ENCODE measurements at places on chromosomes 1 and 21.
A peak's percentile ranks its signal among the peaks of the same experiment; 100 is the strongest.

DNA sequence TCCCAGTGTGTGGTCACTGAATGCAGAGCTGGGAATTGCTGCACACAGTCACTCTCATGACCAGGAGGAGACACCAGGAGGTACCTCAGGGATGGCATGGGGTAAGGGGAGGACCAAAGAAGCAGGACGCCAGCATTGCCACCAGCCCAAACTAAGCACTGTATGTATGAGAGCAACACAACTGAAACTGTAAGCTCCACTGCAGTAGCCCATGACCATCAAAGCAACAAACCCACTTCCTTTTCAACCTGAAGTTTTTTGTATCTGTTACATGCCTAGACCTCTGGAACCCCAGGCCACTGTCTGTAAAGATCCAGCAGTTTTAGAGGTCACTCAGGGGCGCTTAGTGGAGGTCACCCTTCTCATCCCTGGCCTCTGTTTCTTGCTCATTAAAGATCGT lies 164.3 kb downstream of the SETD4 start:
- no peak for DNase-seq

- DNase-seq, result peak; percentile 85
These were observed 239.8 kb downstream of the LMX1A start for GRCh38 chr1:165116732-165117131.

GRCh38 chr1:200911361-200911760 lies 16.7 kb downstream of the INAVA start:
- DNase-seq, result no peak

- peak; percentile 81 for DNase-seq
These were observed 896 bp upstream of the DUSP10 start for GRCh38 chr1:221742555-221743415.

GRCh38 chr21:27719226-27719625 lies 752.3 kb upstream of the ADAMTS5 start:
- no peak for DNase-seq

DNA sequence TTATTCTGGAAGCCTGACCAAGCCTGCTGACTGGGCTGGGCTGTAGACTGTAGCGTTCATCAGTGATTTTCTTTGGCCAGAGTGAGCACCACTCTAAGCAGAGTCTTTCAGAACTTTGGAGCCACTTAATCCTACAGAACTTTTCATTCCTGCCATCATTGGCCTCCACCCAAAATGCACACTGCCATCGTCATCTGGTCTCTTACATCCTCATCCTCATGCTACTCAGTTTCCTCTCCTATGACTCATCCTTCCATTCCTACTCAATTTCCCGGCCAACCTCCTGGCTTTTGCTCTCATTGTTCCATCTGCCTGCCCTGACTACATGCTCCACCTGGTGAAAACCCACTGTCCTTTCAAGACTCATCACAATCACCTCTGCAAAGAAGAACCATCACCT lies 233.8 kb upstream of the USP25 start:
- peak; percentile 51 for DNase-seq

DNA sequence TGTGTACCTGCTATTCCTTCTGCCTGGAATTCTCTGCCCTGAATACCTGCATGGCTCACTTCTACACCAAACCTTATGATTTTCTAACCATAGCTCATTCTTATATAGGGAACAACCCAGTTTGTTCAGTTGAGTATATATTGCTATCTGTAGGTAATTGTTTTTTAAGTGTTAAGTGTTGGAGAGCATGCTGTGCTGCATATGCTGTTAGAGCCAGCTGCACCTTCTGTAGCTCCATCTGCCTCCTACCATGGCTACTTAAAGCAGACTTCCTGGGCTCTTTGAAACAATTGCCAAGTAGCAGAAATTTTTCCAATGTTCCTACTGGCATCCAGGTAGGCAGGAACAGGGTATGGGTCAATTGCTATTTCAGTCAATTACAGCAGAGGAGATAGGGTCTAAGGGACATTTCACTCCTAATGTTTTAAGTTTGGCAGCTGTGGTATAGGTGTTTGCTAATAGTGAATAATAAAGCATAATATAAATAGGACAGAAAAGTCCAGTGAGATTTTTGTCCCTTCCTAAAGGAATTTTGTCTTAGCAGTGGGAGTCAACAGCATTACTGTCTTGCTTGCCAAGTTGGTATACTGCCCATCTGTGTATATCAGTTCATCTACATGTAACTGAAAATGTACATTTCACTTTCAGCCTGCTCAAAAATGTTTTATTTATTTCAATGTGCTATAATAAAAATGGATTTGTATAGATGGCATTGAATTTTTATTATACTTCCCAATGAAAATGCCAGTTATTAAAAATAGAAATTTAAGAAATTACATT lies 34.0 kb upstream of the C1orf115 start:
- DNase-seq, result no peak

DNA sequence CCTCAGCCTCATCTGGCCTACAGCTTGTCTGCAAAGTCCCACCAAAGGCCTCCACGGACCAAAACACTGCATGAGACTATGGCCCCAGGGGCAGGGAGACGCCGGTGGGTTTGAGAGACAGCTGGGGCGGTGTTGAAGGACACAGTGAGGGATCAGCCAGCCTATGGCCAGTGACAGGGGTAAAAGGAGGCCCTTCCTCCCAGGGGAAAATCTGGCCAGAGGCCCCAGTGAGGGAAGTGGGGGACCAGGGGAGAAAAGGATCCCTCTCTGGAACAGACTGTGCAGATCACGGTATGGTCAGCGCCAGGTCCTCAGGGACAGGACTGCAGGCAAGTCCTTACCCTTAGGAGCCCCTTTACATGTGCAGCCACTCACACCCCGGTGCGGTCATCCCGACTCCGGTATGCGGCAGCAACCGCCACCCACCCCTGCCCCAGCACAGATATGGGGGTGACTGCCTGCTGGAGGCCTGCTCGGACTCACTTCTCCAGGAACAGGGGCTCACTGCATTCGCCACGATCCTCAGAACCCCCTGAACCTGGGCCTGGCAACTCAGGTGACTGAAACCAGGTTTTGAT lies 1.3 kb downstream of the CERS2 start:
- peak; percentile 36 for DNase-seq

GRCh38 chr21:15659753-15660422 lies 69.9 kb upstream of the USP25 start:
- DNase-seq, result peak; percentile 10

- no peak for DNase-seq
These were observed 11.1 kb downstream of the STX6 start for GRCh38 chr1:181011301-181012202.

- no peak for DNase-seq
These were observed 56.8 kb downstream of the KIAA0319L start for GRCh38 chr1:35500439-35500838.

GRCh38 chr1:19011845-19012231 lies 55.4 kb upstream of the IFFO2 start:
- DNase-seq, result peak; percentile 59

DNA sequence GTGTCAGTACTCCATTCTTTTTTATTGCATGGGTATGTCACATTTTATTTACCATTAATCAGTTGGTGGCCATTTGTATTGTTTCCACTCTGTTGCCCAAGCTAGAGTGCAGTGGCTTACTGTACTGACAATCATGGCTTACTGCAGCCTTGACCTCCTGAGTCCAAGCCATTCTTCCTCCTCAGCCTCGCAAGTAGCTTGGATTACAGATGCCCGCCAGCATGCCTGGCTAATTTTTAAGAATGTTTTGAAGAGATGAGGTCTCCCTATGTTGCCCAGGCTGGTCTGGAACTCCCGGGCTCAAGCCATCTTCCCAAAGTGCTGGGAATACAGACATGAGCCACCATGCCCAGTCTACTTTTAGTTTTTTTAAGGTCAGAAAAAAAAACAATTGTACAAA lies 813 bp upstream of the SFT2D2 start:
- no peak for DNase-seq

DNA sequence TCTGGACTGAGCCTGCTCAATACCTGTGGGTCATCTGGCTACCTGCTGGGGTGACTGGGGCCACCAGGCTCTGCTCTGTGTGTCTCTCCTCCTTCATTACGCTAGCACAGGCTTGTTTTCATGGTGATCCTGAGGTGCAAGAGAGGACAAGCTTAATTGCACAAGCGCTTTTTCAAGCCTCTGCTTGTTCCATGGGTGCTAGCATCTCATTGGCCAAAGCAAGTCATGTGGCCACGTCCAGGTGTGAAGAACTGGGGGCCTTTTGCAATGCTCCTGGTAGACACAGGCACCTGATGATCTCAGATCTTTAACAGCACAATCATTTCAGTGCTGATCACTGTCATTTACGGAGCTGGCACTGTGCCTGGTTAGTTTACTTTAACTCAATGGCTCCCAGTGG lies 114.6 kb downstream of the KAZN start:
- DNase-seq, result no peak

GRCh38 chr1:22038036-22038435 lies 14.5 kb upstream of the CDC42 start:
- DNase-seq, result no peak

DNA sequence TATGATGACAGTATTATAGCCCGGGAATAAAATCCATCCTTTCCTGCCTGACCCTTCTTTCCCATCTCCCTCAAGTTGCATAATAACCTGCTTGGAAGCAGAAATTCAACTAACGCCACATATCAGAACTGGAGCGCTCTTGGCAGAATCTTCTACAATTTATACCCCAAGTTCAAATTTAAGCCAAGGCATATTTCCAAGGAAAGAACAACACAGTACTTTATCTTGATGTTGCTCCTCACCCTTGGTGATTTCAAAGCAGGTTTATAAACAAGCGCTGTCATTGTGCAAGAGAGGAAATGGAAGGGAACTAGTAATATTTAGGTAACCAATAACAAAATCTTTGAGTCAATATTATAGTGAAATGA lies 38.0 kb upstream of the PTGFRN start:
- DNase-seq, result no peak

DNA sequence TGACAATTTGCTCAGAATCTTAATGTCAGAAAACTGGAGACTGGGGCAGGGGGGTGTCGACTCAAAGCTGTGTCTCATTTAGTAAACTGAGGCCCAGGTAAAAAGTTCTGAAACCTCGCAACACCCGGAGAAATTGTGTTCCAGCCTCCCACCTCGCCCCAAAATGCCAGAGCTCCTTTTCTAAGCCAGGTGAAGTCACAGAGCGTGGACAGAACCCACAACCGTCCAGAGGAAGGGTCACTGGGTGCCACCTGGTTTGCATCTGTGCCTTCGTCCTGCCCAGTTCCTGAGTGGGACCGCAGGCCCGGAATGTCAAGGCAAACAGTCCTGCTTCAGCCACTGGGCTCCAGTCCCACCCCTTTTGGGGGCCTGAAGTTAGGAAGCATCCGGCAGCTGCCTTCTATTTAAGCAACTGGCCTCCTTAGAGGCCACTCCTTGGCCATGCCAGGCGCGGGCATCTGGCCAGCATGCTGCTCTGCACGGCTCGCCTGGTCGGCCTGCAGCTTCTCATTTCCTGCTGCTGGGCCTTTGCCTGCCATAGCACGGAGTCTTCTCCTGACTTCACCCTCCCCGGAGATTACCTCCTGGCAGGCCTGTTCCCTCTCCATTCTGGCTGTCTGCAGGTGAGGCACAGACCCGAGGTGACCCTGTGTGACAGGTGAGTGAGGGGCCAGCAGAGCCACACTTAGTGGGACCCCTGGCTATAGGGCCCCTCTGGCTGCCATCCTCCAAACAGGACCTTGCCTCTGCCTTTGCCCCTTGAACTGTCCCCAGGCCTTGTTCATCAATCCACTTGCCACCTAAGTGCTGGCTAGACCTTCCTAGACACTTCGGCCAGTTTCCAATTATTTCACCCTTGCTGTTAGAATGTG lies at the start of gene TAS1R1:
Gene TAS1R1, plus strand, starts transcription at position 401 of the 872 bp plus-strand sequence. Its CDS starts 67 bp downstream, at position 468.
- DNase-seq, result peak; percentile 14

GRCh38 chr21:20459838-20460237 lies 538.4 kb upstream of the NCAM2 start:
- DNase-seq, result no peak

DNA sequence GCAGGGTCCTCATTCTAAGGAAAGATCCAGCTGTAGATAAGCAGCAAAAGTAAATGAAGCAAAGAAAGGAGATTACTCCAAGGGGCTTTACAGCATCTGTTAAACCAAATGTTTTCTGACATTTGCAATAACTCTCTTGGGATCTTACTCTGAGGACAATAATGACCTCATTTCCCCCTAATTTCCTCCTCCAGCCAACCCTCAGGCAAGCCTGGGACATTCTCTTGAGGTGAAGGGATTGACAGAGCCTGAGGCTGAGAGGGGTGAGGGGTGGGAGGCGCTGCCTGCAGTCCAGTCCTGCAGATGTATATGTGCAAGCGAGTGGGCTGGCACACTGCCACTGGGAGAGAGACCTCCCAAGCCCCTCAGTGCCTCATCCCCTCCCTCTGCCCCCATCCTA lies 40.5 kb upstream of the NEK2 start:
- DNase-seq, result peak; percentile 20

- DNase-seq, result peak; percentile 85
These were observed 15.9 kb downstream of the SLC27A3 start for GRCh38 chr1:153790966-153791647.

DNA sequence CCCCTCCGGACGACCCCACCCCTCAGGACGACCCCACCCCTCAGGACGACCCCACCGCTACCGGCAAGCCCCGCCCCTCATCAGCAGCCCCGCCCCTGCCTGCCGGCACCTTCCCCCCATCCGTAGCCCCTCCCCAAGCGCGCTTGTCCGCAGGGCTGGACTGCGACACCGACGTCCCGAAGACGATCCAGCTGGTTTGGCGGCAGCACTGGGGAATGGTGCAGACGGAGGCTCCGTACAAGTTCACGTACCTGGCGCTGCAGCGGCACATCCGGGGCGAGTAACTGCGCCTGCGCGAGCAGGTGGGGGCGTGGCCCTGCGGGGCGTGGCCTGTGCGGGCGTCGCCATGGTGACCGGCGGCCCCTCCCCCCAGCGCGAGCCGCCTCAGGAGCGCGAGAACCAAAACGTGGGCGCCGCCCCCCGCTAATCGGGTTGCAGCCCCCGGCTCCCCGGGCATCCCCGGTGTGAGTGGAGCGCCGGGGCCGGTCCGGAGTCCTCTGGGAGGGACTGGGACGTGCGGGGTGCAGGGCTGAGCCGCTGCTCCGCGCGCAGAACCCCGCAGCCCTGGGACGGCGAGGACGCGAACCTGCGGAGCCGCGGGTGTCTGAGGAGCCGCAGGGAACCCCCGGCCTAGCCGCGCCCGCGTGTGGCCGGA lies 4.9 kb downstream of the RNF223 start:
- peak; percentile 56 for DNase-seq

GRCh38 chr1:183034682-183035081 lies 11.5 kb downstream of the LAMC1 start:
- no peak for DNase-seq

All from EL (cell line).